Upper lobe of right lung (tissue), 1 donor: ENCODE measurements at places on chromosomes 3 and 15.
A peak's percentile ranks its signal among the peaks of the same experiment; 100 is the strongest.

DNA sequence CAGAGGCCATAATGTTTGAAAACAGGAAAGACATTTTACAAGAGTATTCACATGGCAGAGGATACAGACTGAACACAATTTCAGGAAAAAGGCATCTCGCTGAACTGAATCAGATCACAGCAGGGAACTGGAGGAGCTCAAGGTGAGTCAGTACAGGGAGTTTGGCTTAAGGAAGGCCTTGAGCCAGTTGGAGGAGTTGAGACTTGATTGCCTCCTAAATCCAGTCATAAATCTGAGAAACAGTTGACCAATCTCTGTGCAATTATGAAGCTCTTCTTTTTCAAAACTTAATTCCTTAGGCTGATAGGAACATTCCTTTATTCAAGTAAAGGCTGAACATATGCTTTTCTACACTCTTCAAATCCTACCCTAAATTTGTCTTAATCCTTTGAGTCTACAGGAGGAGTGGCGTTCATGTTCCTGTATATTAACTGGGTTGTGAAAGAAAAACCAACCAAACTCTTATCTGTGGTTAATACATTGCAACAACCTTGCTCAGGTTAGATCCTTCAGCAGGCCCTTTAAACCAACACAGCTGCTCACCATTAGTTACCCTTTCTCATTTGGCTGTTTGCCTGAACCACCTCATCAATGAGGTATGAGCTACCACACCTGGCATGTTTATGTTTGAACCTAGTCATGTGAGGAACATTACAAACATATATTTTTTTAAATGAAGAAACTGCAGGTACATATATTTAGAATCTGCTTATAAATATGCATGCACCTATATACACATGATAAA is 404.1 kb upstream of the ATP11B start:
- DNase-seq: no peak

- no peak for DNase-seq
Observed at GRCh38 chr15:57595011-57595866, 3.5 kb downstream of the MYZAP start.

DNA sequence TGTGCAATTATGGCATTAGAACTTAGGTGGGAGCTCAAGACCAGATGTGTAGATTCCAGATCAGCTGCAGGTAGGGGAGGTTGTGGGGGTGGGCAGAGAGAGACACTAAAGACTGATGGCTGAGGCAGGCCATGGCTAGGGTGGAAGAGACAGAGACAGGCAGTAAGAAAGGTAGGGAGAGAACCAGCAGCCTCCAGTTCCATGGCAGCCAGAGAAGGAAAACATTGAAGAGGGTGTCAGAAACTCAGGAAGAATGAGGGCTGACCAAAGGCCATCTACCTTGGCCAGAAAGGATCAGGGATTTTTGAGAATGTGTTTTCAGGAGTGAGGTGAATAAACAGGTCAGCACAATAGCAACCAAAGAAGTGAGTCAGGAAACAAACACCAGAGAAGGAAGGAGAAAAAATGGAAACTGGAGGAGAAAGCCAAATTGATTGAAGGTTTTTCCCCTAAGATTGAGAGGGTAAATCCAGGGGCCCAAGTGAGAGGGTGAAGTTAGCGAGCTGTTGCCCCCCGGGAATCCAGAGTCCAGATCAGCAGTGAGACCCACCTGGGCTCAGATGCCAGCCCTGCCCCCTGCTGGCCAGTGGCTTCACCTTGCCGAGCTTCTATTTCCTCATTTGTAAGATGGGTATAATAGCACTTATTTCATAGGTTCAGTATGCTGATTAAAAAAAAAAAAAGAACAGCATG is 41.0 kb downstream of the ABHD2 start:
- peak; percentile 73 for DNase-seq

- no peak for DNase-seq
Observed at GRCh38 chr15:67105991-67106763, 40.8 kb downstream of the SMAD3 start.

DNA sequence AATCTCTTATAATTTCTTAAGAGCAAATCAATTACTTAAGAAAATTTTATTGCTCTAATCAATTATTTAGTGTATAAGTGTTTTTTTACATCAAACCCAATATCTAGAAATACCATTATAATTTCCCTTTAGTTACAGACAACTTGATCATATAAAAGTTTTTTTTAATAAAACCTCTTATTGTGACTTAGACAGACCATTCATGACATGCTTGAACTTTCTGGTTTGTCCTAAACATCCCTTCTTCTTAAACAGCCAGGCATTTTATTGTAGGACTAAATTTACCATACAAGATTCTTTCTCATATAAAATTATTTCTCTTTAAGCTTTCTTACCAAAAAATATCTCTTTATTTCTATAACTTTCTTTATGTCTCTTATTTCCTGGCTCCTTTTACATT is 164.5 kb downstream of the SUCNR1 start:
- no peak for DNase-seq

GRCh38 chr15:60913900-60914299 is 315.2 kb downstream of the RORA start:
- no peak for DNase-seq

DNA sequence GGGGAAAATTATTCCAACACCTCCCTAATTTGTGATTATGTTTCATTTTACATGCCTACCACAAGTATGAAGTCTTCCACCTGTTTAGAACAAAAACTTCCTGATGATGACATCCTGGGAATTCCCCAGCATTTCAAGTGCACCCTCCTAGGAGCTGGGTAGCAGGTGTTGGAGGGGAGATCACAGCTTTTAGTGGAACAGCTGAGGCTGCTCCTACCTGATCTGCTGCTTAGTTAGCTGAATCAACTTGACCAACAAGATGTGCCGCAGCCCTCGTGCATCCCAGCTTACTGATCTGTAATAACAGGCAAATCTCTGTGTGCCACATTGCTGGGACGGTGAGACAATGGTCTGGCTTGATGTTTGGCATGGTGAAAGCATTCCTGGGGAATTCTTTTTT is 29.7 kb downstream of the TRAK1 start:
- DNase-seq: no peak

GRCh38 chr3:132593241-132593946 is 3.7 kb upstream of the ACKR4 start:
- no peak for DNase-seq

GRCh38 chr15:63188247-63188925 is 1.0 kb upstream of the RAB8B start:
- no peak for DNase-seq

- DNase-seq: no peak
Observed at GRCh38 chr15:65328506-65329287, 24.2 kb downstream of the RNU5B-1 start.

GRCh38 chr15:49163678-49164077 is 6.4 kb upstream of the GALK2 start:
- DNase-seq: no peak

DNA sequence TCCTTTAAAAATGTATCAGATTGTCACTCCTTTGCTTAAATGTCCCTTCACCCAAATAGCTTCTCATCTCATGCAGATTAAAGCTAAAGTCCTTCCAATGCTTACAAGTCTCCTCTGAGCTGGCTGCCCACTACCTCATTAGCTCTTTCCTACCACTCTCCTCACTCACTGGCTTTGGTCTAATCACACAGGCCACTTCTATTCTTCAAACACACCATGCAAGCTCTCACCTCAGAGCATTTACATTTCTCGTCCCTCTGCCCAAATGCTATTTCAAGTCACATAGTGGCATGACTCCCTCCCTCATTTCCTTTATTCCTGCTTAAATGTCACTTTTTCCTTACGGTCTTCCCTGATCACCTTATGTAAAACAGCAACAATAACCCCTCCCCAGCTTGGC is 110.6 kb upstream of the CMC1 start:
- DNase-seq: no peak

- no peak for DNase-seq
Observed at GRCh38 chr3:189593581-189593980, 37.6 kb upstream of the TP63 start.

DNA sequence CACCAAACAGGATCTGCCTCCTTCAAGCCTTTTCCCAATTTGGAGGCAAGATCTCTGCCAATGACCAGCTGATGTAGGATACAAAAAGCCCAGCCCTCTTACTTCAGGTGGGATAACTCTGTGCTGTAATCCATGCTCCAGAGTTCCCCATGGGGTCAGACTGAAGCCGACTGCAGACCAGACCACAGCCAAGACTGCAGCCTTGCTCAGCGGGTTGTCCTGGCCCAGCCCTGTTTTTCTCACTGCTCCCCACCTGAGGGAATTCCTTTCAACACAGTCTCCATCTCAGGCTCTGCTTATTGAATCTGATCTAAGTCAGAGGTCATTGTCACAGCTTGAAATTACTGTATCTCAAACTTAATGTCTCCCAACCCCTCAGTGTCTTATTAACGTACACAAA is 207.0 kb downstream of the MYRIP start:
- DNase-seq: no peak

- peak; percentile 96 for DNase-seq
Observed at GRCh38 chr3:49007771-49008528, 759 bp downstream of the WDR6 start.

GRCh38 chr3:48218537-48218936 is 4.8 kb upstream of the CAMP start:
- DNase-seq: no peak

GRCh38 chr3:7710284-7710683 is 791.3 kb upstream of the LMCD1 start:
- DNase-seq: no peak

DNA sequence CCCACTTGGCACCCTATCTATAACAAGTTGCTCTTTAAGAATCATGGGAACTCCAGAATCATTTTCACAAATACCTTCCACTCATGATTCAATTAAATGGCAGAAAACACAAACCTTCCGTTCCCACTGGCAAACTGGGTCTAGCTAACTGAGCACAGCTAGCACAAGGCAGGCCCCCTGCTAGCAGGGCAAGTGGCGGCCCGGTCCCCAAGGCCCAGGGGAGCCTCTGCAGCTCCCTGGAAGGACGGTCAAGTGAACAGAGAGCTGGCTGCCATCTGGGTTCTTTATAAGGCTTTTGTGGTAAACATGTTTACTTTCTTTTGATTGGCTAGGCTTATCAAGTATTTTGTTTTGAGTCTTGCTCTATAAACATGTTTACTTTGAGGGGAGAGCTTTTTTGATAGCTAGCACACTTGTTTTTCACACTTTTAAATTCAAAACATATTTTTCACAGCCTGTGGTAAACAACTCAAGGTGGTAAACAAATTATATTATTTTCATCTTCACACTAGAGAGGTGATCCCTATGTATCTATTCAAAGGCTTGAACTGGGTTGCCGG is 81.4 kb downstream of the FOXP1 start:
- no peak for DNase-seq

GRCh38 chr3:57777774-57778173 is 21.7 kb downstream of the SLMAP start:
- no peak for DNase-seq

GRCh38 chr3:123365450-123366143 is 83.3 kb downstream of the ADCY5 start:
- peak; percentile 9 for DNase-seq

DNA sequence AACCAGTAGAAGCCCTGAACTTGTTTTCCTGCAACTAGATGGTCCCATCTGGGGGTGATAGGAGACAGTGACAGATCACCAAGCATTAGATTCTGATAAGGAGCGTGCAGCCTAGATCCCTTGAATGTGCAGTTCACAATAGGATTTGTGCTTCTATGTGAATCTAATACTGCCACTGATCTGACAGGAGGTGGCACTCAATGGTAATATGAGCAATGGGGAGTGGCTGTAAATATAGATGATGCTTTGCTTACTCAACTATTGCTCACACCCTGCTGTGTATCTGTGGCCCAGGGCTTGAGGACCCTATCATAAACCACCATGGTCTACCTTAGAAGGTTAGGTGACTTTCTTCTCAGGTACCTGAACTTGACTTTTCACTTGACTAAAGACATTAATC is 417.1 kb upstream of the ARHGEF26 start:
- DNase-seq: no peak

GRCh38 chr15:67181221-67181639 is 73.2 kb downstream of the AAGAB start:
- no peak for DNase-seq

DNA sequence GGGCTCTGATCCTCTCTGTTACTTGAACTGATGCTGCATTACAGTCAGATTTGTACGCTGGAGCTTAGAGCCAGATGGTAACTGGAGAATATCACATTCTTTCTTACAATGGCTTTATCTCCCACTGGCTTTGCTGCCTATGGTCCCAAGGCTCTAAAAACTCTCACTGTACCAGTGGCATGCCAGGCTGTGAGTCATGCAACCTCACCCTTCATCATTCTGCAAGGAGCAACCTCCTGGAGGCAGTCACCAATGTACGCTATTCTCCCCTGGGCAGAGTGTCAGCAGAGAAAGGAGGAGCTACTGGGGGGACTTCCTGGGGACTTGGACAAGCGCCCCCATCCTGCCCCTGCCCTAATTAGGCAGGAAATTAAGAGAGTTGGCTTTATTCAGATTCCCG is 97.9 kb upstream of the EIF1B start:
- no peak for DNase-seq

DNA sequence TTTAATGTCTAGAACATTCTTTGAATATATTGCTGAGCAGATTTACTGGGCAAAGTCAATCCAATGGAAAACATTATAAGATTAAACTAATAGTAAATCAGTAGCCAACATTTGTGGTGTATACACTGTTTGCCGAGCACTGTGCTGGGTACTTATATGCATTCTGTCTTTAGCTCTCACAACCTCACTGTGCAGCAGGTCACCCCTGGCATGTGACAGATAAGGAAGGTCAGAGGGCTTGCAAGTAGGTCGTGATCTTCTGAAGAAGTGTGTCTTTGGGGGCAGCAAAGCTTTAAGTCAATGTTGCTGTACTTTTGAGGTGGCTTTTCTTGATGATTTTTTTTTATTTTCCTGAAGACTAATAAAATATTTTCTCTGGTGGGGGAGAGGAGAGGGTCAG is 62.2 kb downstream of the TCAIM start:
- no peak for DNase-seq

- DNase-seq: no peak
Observed at GRCh38 chr15:73677146-73677607, 7.0 kb upstream of the CD276 start.

- DNase-seq: peak; percentile 87
Observed at GRCh38 chr3:42501681-42502428, 588 bp upstream of the VIPR1 start.

GRCh38 chr3:40079847-40080240 is 229.7 kb upstream of the EIF1B start:
- DNase-seq: no peak

GRCh38 chr3:23085261-23085660 is 117.9 kb upstream of the UBE2E2 start:
- DNase-seq: no peak
